ENCODE measurements at places on chromosomes 1 and 21.

- DNase-seq = peak; percentile 51
These were observed 180.3 kb downstream of the DISC1 start for GRCh38 chr1:231806623-231807495.

DNA sequence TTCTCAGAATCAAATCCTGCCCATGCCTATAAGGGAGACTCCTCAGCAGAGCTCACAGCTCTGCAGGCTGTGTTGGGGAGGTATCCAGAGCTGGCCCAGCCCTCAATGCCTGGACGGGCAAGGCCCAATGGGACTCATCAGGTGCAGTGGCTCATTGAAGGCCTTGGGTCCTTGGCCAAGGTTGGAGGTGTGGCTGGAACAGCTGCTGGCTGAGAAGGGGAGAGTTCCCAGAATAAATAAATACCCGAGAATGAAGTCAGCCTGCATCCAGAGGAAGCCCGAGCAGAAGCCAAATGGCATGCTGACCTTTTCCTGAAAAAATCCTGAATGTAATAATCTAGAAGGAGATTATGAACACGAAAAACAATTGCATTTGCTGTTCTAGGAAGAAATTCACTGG, 25.2 kb upstream of the IKBKE start:
- DNase-seq = no peak

GRCh38 chr1:214441119-214441518, 110.3 kb downstream of the PTPN14 start:
- DNase-seq = no peak

DNA sequence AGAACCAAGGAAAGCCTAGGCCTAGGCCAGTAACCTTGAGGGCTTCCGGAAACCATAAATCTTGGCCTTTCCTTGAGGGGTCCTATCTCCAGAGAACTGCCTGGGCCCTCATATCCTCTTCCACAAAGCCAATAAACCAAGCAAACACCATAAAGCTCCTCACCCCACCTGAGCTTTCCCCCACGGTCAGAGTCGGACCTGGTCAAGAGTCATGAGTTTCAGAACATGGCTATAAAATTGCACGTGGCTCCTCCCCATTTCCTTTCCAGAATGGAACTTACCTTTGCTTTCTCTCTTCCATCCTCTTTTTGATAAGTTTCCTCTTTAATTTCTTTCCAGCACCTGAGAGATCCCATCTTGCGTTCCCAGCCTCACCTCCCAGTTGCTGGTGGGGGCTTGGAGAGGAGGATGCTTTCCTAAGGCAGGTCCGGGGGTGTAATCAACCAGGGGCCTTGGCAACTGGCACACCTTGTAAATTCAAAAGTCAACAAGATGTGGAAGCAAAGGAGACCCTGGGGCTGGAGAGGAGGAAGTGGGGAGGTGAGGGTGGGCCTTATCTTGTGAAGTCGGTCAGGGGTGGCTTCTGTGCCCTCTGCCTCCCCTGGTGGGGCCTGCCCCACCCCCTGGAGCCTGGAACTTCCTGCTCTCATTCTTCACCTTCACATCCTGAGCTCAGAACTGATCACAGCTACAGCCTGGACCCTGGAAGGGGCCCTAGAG, 259.9 kb downstream of the FOXD2 start:
- no peak for DNase-seq

DNA sequence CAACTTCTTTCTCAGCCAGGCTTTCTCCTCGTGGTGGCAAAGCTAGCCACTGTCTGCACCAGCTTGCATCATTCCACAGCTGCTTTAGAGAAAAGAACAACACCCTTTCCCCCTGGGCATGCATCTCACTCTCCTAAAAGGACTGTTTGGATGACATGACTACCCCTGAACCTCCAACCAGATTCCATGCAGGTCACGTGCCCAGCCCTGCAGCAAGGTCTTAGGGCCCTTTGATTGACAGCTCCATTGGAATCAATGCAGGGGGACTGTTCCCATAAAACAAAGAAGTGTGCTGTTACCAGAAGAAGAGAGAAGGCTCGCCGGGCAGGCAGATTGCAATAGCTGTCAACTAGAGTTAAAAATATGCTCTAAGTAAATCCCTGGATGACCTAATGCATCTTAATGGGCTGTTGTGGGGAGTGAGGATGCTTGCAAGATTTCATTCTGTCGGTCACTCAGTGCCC, 24.4 kb downstream of the KCNA2 start:
- no peak for DNase-seq

DNA sequence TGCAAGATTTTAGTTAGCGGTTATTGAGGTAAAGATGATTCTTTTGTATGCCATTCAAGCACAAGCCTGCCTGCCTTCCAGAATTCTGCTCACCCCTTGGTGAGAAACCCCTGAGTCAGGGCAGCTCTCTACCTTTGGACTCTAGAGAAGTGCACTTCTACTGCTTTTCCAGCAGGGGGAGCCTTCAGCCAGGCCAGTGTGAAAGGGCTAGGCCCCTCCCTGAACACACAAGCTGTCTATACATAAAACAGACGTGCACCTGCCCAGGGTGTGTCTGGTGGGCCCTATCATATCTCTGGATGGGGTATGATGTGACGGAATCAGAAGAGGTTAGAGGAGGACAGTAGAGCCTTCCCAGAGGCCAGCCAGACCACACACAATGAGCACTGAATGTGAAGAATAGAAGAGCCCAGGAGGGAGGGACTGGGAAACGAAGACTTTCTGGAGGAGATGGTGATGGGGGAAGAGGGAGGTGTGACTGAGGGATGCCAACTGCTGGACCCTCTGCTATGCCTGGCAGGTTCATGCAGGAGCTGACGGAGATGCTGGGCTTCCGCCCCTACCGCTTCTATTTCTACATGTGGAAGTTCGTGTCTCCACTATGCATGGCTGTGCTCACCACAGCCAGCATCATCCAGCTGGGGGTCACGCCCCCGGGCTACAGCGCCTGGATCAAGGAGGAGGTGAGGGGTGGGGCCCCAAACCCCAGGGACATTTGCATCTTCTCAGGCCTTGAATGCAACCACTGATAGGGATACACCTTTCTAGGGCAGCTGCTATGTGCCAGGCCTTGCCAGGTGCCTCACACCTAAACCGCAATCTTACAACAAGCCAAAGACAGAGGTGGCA, 13.0 kb upstream of the KCNC4 start:
- DNase-seq = peak; percentile 51

DNA sequence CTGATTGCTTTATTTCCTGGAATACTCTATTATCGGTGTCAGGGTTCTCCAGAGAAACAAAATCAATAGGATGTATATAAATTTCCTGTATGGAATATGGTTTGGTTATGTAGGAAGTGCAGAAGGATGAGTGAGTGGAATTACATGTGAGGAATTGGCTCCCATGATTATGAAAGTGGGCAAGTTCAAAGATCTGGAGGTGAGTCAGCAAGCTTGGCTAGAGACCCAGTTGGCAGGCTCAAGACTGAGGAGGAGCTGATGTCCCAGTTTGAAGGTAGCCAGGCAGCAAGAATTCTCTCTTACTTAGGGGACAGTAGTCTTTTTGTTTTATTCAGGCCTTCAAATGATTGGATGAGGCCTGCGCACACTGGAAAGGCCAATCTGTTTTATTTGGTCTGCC, 57.5 kb downstream of the MAP3K7CL start:
- DNase-seq = no peak

- DNase-seq = no peak
These were observed 452.1 kb downstream of the TTLL7 start for GRCh38 chr1:83546874-83547273.

GRCh38 chr1:14061722-14062121, 361.7 kb downstream of the PRDM2 start:
- no peak for DNase-seq

DNA sequence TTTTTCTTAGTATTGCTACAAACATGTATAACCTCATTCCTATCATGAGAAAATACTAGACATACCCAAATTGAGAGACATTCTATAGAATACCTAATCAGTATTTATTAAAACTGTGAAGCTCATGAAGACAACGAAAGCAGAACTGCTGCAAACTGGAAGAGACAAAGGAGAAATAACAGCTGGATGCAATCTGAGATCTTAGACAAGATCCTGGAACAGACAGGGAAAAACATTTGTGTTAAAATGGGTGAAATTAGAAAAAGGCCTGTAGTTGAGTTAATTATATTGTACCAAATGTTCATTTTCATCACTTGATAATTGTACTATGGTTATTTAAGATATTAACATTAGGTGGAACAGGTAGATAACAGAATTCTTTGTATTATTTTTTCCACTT, 392.0 kb downstream of the PLPP3 start:
- no peak for DNase-seq

DNA sequence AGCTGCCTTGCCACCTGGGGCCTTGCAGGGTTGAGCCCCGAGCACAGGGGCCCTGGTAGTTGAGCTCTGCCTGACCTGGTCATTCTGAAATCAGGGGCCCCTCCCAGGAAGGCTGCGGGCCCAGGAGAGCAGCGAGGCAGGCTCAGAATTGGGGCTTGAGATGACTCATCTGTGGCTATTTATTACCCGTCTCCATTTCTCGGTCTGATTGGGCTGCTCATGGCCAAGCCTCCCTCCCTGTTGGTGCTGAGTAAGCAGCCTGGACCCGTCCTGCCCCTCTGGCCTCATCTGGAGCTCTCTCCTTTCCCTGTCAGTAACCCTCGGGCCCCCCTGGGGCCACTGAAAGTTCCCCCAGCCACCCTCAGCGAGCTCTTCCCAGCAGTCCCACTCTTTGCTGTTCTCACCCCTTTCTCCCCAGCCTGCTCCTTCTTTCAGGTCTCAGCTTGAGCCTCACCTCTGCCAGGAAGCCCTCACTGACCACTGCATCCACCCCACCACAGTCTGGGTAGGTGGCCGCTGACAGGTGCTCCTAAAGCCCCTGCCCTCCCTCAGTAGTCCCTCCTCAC, 11.0 kb upstream of the TNFRSF8 start:
- peak; percentile 29 for DNase-seq

- DNase-seq = no peak
These were observed 60.7 kb upstream of the BTG3 start for GRCh38 chr21:17673261-17674020.

DNA sequence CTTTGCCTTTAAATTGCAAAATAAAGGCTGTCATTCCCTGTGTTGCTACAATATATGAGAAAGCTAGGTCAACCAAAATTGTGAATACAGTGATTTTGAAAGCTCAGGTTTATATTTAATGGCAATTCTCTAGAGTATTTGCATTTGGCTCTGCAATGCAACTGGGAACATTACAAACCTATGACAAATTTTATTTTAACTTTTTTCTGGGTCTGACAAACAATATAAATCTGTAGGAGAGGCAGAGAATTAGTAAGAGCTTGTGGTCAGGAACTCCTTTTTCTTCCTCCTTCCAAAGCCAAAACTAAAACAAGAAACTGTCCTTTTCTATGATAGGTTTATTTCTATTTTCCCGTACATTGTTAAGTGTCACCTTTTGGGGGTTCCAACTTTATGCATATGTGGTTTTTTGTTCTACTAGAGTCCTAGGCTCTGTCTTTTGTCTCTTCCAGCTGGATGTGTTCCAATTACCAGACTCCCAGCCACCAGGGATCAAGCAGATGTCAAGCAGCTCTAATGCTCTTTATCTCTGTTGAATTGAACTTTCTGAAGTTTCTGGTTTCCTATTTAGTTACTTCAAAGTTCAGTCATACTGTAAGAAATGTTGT, 106.9 kb downstream of the ASH1L start:
- DNase-seq = no peak

DNA sequence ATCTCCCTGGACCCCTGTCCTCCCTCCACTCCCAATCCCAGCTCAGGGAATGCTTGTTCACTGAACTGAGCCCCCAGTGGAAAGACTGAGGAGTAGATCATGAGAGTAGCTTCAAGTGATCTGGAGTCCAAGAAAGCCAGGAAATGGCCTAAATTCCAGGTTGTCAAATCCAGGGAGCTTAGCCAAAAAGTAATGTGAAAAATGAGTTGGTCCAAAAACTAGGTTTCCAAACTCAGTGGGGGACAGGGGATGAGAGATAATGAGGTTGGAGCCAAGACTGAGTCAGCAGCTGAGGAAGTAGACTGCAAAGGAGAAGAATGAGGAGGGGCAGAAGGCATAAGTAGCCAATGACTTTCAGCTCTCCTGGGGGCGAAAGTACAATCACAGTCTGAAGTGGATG, 284.1 kb upstream of the BEND5 start:
- no peak for DNase-seq

DNA sequence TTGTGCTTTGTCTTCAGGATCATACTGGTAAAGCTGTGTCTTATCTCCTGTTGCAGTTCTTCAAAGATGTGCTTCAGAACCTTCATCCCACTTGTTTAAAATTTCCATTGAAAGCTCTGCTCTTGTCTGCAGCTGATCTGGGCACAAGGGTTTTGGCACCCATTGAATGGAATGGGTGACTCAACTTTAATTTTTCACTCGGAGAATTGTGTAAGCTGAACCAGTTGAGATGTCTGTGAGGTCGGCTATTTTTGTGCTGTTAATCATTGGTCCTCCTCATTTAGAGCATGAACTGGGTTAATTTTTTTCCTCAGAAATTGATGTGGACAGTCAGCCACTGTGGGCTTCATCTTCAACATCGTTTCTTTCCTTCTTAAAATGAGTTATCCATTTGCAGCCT, 252.1 kb downstream of the TM2D1 start:
- no peak for DNase-seq

DNA sequence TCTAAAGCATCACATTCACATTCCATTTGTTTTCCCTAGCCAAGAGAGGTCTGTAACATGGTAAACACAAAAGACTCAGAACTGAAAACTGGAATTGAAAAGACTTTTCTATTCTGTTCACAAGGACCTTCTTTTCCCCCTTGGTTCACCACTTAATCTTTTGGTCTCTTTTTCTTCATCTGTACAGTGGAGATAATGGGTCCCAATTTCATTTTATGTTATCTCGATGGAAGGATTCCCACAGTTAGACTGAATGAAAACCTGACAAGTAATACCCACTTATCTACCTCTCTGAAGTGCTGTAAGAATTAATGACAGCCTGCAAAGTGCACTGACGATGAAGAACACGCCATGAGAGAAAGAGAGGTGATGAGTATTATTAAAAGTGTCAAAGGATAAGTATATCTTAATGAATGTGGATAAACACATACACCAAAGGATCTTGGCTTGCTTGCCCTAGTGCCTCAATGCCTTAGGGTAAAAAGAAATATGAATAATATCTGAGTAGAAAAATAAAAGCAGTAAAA, 71.5 kb downstream of the CYYR1 start:
- no peak for DNase-seq

GRCh38 chr1:31769720-31770390, 5.7 kb upstream of the ADGRB2 start:
- DNase-seq = no peak

- DNase-seq = no peak
These were observed 41.5 kb downstream of the LGR6 start for GRCh38 chr1:202235003-202235660.

- no peak for DNase-seq
These were observed 46.2 kb downstream of the PLPP3 start for GRCh38 chr1:56533197-56533596.

DNA sequence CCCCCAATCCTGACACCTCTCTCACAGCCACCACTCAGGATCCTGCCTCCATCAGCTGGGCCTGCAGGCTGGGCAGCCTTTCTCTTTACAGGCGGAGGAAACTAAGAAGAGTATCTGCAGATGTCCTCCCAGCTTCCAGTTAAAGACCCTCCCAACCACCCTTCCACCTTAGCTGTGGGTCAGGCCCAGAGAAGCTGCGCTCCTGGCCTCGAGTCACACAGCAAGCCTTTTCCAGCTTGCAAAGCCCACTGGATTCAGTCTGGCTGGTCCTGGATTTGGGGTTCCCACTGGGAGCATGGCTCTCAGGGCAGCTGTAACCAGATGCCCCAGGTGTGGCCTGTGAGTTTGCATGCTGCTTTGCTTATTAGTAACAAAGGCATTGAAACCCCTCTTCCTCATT, 19.9 kb downstream of the KCNQ4 start:
- no peak for DNase-seq

Data from CD4-positive, alpha-beta T cell treated with Interleukin-15 for 1 hour (primary cell).